LNCaP clone FGC (cell line): ENCODE measurements at places on chromosomes 7 and 10.

DNA sequence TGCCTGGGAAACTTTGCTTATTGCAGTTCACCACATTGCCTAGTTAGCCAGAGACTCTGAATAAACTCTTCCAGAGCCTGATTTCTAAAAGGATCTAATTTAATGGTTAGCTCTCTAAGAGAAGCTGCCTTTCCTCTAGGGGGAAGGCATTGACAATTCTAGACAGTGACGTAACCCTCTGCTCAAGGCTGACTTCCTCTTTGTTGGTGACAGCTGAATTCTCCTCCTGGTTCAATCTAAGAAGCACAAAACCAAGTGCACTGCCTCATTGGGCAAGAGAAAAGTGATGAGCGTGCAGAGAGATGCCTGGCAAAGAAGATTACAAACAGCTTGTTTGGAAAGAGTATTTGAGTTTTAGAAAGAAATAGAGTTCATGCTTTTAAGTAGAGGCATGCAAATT, 102.7 kb downstream of the MACC1 start:
- no peak for DNase-seq

DNA sequence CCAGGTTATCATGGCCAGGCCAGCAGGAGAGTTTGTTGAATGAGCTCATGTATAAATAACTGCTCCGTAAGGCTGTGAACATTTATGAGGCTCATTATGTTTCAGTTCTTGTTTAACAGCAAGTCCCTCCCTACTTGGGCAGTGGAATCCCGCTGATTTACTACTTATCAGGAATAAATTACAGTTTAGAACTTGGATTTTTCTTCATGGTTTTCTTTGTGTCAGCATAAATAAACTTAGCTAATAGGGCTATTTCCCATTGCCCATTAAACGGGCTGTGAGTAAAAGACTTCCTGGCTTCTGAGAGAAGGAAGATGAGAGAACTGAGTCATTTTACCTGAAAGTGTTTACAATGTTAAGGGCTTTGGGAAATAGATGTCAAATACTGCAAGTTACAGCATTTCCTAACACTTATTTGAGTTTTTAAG, 701.6 kb upstream of the ANKRD30A start:
- peak; percentile 76 for DNase-seq

DNA sequence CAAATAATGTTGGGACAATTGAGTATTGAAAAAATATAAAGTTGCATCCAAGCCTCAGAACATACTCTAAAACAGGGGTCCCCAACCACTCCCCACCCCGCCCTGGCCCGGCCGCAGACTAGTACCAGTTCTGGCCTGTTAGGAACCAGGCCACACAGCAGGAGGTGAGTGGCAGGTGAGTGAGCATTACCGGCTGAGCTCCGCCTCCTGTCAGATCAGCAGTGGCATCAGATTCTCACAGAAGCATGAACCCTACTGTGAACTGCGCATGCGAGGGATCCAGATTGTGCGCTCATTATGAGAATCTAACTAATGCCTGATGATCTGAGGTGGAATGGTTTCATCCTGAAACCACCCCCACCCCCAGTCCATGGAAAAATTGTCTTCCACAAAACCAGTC, 19.4 kb downstream of the HIPK2 start:
- no peak for DNase-seq

DNA sequence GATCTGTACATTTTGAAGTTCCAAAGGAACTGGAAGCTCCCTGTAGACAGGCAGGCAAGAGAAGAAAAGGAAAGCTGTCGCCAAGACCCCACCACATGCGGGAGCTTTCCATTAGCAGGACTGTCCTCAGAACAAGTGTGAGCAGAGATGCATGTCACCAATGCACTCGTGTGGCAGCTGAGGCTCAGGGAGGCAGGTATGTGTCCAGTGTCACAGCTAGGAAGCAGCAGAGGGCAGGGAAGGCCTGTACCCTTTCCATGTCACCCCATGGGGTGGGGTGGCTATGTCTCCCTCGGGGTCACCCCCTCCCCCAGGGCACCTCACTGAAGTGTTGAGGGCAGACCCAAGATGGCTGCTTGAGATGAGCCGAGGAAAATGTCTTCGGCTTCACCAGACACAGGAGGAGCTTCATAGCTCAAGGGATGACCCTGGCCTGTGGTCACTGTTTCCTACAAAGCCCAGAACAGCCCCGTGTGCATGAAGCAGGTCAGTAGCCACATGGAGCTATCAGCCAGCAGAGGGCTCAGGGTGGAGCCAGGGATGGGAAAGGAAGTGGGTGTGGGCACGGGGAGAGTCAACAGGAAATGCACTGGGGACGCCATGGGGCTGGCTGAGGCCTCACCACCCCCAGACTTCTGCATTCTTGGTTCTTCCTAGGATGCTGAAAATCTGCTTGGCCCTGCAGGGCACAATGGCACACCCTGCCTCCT, 96.6 kb downstream of the FAM53B start:
- DNase-seq, result no peak

DNA sequence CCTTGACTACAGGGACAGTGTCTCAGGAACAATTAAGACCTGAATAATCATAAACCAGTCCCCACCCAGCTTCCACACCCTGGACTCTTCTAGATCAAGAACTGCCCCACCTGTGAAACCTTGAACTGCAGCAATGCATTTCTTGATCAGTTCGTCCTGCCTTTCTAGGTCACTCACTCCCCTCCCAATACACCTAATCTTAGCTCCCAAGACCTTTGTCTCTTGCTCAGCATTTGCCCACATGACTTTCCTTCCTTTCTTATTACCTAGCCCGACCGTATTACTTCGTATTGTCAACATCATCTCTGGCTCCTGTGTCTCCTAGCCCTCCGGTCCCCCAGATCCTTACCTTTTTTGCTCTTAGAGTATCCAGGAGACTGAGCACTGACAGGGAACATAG, 5.5 kb upstream of the NAMPT start:
- no peak for DNase-seq

DNA sequence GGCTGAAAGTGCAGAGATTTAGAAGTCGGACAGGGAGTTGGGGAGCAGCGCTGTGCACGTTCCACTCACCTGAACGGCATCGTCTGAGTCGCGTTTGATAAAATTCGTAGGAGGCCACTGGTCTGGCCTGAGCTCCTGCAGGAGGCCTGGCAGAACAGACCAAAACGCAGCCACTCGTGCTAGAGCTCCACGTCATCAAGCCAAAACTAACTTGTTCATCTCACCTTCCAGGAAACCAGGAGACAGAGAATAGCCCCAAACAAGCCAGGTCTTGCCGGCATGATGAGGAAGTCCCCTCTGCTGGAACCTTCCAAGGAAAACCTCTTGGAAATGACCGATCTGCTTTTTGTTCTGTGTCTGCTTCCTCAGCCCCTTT, 43.4 kb upstream of the DNAJB6 start:
- DNase-seq, result no peak
